ENCODE measurements at places on chromosomes 6 and 20. TPM values are rescaled to one million over a fixed set of nuclear protein-coding genes. Genes with fewer than 3 reads are reported as not detected.

ZNF133 gene
- 24.2 TPM for total RNA-seq

SULF2 gene
- 190 TPM for total RNA-seq

SLC52A3 gene
- total RNA-seq, result 1.2 TPM

BNIP5 gene
- under 0.01 TPM for total RNA-seq

GNAS-AS1 gene
- total RNA-seq, result 1.2 TPM

CHRNA4 gene
- total RNA-seq, result 5.5 TPM

LPIN3 gene
- total RNA-seq, result 3.1 TPM

EDN1 gene
- 9.9 TPM for total RNA-seq

FNDC11 gene
- total RNA-seq, result 1.0 TPM

LPA gene
- 1.2 TPM for total RNA-seq

TGIF2 gene
- 14.2 TPM for total RNA-seq

NOX3 gene
- total RNA-seq, result not detected

TAGAP gene
- 3.3 TPM for total RNA-seq

PKHD1 gene
- 0.11 TPM for total RNA-seq

COL10A1 gene
- 0.66 TPM for total RNA-seq

FUT9 gene
- total RNA-seq, result 17.4 TPM

GLYATL3 gene
- total RNA-seq, result not detected

SLC22A16 gene
- total RNA-seq, result 1.3 TPM
